Occipital lobe (tissue), 3 donors: ENCODE measurements at places on chromosomes 11 and 22. TPM values are rescaled to one million over a fixed set of nuclear protein-coding genes. Genes with fewer than 3 reads are reported as not detected.

DNA sequence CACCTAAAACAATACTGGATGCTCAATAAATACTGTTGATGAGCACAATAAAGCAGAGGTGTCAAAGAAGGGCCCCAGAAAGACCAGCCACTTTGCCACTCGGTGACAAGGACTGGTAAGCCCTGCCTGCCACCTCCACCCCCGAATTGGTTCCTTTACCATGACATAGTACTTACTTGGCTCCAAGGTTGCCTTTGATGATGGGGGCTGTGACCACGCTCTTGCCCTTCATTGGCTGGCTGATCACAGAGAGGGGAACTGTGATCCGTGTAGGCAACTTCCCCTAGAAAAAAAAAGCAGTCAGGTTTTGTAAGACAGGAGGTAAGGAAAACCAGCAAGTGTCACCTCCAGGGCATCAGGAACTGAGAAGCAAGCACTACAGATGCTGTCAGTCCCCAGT lies 29.7 kb downstream of the NFRKB start:
- no peak for DNase-seq

- DNase-seq, result peak; percentile 53
Measured at GRCh38 chr22:42270510-42271190, at the start of gene TCF20. TCF20 (minus strand) TSS chr22:42270653; CDS start chr22:42215305, 55,348 bp downstream.

- DNase-seq, result no peak
Measured at GRCh38 chr11:102589047-102589459, 36.1 kb downstream of the MMP20 start.

GRCh38 chr11:36631774-36632173 lies 33.7 kb upstream of the RAG2 start:
- no peak for DNase-seq

The OLFML1 gene
- 1.1 TPM for total RNA-seq

The GLB1L2 gene
- total RNA-seq, result 1.1 TPM
